ENCODE measurements at places on chromosomes 11 and 22.

- DNase-seq, result peak; percentile 81
Observed at GRCh38 chr11:128172046-128172878, 415.1 kb downstream of the ETS1 start.

DNA sequence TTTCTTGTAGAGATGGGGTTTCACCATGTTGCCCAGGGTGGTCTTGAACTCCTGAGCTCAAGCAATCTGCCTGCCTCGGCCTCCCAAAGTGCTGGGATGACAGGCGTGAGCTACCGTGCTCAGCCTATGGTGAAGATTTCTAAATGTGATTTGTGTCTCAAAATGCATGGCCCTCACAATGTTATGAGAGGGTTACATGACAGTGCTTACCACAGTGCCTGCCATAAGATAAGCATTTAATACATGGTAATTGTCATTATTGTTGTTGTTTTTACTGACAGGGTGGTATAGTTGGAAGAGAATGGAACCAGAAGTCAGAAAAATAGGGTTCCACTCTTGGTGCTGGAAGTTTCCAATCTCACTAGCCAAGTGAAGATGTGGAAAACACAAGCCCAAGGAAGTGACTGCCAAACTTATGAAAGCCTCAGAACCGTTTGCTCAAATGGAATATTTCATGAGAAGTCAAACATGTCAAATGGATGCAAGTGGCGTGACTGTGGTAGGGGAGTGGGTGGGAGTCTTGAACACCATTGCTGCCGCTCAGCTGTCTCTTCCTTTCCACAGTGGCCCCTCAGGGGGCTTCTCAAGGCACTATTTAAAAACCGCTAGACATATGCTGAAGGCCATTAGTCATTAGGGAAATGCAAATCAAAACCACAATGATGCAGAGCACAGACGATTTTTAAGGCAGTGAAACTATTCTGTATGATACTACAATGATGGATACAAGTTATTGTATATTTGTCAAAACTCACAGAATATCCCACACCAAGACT, 29.1 kb upstream of the LMO2 start:
- DNase-seq, result no peak

GRCh38 chr11:78420796-78421209, 3.2 kb upstream of the GAB2 start:
- peak; percentile 62 for DNase-seq

- peak; percentile 68 for DNase-seq
Observed at GRCh38 chr22:23790819-23791737, 4.3 kb downstream of the SMARCB1 start.

DNA sequence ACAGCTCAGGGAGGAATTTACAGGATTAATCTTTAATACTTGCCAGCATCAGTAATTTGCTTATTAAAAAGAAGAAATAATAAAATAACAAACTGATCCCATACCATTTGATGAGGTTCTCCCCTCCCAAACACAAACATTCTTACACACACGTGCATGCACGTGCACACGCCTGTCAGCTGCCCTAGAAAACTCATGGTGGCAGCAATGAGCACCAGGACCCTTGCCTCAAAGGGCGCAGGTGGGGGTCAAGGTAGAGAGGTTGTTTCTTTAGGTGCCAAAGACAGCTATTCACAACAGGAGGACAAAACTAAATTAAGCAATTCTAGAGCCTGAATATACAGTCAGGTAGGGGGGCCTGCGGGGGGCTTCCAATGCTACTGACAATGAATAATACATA, 219.3 kb downstream of the BUD13 start:
- no peak for DNase-seq

Data from left ventricle myocardium superior (tissue), 1 donor.